ENCODE measurements at places on chromosomes 2 and 18.
A peak's percentile ranks its signal among the peaks of the same experiment; 100 is the strongest.

DNA sequence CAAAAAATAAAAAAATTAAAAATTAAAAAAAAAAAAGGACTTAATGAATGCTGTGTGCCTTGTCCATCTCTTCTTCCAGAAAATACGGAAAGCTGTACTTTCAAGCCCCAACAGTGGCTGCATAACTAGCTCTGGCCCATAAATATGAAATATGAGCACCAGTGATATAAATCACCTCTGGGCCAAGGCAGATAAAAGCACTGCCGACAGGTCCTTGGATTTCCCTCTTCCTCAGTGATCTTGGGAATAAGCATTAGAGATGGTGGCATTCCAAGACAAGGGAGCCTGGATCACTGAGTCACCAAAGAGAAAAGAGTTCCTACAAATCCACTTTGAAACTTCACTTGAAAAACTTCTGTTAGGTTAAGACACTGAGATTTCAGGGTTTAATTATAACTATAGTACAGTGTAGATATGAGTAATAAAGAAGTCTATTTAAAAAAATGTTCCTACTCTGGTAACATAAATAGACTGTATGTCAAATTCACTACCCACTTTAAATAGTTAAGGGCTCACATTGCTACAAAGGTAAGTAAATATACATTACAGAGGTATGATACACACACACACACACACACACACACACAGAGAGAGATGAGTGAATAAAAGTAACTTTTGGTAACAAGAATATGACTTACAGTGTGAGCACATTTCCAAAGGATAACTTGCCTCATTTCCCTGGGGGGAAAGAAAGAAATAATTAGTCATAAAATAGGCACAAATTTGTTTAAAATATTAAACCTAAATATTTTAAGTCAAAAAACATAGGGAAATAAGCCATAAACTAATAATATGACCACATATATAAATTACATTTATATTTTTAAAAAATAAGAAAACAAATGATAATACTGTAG lies 35.6 kb downstream of the PPP3R1 start:
- no peak for DNase-seq

- DNase-seq, result peak; percentile 29
These were observed 20.6 kb upstream of the C2orf72 start for GRCh38 chr2:231016566-231017230.

GRCh38 chr2:34261701-34262100 lies 662.6 kb upstream of the FAM98A start:
- DNase-seq, result no peak

DNA sequence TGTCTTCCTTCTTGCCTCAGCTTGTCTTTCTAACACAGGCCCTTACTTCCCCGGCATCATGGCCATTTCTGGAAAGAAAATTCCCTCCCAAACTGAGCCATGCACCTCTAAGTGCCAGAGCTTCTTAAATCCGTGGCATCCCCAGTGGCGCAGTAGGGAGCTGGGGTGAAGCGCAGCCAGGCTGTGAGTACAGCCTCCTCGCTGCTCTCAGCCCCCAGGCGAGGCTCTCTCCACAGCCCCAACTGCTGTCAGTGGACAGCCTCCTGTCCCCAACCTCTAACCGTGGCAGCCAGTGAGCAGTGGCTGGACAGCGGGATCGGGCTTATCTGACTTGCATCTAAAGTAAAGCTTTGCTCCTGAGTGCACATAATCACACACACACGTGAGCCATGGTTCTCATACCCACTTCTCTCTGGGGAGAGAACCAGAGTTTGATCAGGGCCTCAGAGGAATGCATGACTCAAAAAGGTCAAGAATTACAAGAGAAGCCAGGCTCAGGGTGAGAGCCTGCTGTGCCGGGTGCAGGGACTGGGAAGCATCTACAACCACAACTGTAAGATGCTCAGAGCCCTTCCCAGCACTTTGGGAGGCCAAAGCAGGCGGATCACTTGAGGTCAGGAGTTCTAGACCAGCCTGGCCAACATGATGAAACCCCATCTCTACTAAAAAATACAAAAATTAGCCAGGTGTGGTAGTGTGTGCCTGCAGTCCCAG lies 50.7 kb downstream of the SFXN5 start:
- peak; percentile 87 for DNase-seq

GRCh38 chr2:63654959-63655358 lies 66.2 kb downstream of the MDH1 start:
- DNase-seq, result peak; percentile 53

- peak; percentile 75 for DNase-seq
These were observed 109.7 kb downstream of the MBD5 start for GRCh38 chr2:148130581-148130980.

All from iris pigment epithelial cell (primary cell).